Stimulated activated CD4-positive, alpha-beta T cell treated with anti-CD3 and anti-CD28 coated beads, TNF-alpha, amount 100 ng/mL, for 24 hours (primary cell): ENCODE measurements at places on chromosomes 13 and 19.

DNA sequence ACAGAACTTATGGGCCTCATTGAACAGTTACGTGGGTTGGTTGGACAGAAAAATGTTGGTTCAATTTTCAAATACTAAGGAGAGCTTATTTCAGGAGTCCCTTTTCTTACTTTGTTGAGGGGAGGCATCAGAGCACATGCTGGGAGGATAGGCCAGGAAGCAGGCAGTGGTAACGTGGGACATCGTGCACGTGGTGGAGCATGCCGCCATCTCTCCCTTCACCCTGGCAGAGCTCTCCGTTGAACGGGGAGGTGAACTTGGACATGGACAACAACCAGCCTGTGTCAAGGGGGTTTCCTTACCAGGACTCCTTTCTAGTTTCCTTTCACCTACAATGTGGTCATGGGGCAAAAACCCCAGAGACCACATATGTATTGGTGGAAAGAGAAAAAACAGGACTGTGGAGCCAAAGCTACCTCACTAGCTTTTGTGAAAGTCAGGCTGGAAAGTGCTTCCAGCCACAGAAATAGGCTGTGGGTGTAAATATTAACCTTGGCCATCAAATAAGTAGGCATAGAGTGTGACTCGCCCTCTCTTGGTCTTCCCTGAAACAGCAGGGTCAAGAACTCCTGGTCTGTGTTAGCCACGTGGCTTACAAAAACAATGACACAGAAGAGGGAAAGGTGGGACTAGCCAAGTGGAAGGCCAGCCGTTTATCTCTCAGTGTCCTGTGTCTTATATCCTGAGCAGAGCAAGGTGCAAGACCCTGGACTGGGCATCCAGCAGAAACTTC lies 14.4 kb downstream of the MICOS13 start:
- DNase-seq: no peak

DNA sequence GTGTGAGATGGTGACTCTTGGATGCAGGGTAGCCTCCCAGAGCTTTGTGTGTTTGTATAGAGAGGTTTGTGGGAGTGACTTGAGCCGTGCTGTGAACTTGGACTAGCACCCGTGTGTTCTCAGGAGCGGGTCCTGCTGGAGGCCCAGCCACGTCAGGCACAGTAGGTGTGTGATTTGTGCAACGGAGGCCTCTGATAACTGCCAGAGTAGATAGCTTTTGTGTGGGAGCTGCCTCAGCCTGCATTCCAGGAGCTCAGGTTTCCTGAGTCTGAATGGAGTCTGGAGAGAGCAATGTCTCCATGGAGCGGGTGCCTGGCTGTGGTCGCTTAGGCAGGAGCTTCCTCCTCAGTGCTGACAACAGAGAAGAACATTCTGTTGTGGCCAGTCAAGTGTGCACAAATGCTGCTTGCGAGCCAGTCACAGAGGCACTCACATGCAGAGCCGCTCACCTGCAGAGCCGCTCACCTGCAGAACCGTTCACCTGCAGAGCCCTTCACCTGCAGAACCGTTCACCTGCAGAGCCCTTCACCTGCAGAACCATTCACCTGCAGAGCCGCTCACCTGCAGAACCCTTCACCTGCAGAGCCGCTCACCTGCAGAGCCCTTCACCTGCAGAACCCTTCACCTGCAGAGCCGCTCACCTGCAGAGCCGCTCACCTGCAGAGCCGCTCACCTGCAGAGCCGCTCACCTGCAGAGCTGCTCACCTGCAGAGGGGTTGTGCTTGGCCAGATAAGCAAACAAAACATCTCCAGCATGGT lies 32.6 kb downstream of the TFDP1 start:
- no peak for DNase-seq

GRCh38 chr19:32674153-32674930 lies 638 bp downstream of the ANKRD27 start:
- DNase-seq: no peak

GRCh38 chr19:1038978-1039645 lies 795 bp upstream of the ABCA7 start:
- DNase-seq: no peak

- no peak for DNase-seq
Observed at GRCh38 chr13:75870397-75870903, 234.3 kb downstream of the LMO7 start.

GRCh38 chr13:48402325-48402932 lies 10.5 kb downstream of the LPAR6 start:
- no peak for DNase-seq

- DNase-seq: no peak
Observed at GRCh38 chr13:88802886-88803285, 1131.7 kb downstream of the SLITRK5 start.

GRCh38 chr13:28337166-28338005 lies 157.5 kb downstream of the FLT1 start:
- DNase-seq: no peak

DNA sequence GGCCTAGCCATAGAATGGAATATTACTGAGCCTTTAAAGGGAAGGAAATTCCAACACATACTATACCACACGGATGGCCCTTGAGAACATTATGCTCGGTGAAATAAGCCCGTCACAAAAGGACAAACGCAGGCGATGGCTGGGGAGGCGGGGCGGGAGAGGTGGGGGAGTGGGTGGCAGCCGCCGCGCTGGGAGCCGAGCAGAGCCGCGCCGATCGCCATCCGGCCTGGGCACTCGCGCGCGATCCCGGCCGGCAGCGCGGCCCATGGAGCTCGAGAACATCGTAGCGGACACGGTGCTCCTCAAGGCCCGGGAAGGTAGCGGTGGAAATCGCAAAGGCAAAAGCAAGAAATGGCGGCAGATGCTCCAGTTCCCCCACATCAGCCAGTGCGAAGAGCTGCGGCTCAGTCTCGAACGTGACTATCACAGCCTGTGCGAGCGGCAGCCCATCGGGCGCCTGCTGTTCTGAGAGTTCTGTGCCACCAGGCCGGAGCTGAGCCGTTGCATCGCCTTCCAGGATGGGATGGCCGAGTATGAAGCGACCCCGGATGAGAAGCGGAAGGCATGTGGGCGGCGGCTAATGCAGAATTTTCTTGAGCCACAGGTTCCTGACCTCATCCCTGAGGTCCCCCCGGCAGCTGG lies 140.1 kb downstream of the ZDHHC20 start:
- no peak for DNase-seq

DNA sequence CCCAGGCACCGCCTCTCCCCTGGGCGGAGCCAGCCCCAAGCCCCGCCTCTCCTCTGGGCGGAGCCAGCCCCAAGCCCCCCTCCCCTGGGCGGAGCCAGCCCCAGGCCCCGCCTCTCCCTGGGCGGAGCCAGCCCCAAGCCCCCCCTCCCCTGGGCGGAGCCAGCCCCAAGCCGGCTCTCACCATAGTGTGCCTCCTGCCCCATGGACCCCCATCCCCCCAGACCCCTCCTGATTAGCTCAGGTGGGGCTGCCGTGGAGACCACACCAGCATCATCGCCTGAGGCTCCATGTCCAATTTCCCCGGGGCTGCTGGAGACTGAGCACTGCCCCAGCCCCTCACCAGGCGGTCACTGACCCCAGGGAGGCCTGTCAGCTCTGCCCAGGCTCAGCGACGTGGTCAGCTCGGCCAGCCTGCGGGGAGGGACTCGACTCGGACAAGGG lies 4.2 kb upstream of the MADCAM1 start:
- no peak for DNase-seq

GRCh38 chr19:2793577-2793976 lies 8.3 kb downstream of the THOP1 start:
- no peak for DNase-seq

DNA sequence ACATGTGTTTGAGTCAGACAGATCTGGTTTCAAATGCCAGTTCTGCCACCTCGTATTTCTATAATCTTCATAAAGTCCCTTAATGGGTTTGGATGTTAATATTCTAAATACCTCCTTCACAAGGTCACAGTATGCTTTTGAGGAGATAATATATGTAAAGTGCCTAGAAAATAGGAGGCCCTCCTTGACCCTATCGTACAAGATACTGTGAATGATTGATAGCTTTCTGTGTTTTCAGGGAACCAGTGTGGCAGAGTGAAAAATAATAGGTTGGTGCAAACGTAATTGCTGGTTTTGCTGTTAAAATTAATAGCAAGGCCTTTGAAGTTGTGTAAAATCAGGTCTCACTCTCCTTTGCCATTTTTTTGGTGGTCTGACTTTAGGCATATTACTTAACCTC lies 77.5 kb upstream of the SCEL start:
- no peak for DNase-seq

DNA sequence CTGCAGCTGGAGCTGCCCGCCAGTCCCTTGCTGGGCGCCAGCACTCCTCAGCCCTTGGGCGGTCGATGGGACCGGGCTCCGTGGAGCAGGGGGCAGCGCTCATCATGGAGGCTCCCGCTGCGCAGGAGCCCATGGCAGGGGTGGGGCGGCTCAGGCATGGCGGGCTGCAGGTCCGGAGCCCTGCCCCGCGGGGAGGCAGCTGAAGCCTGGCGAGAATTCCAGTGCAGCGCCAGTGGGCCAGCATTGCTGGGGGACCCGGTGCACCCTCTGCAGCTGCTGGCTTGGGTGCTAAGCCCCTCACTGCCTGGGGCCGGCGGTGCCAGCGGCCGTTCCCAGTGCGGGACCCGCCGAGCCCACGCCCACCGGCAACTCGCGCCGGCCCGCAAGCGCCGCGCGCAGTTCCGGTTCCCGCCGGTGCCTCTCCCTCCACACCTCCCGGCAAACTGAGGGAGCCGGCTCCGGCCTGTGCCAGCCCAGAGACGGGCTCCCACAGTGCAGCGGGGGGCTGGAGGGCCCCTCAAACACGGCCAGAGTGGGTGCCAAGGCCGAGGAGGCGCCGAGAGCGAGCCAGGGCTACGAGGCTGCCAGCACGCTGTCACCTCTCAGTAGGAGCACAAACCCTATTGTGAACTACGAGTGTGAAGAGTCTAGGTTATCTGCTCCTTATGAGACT lies 687.1 kb downstream of the PCDH17 start:
- no peak for DNase-seq

DNA sequence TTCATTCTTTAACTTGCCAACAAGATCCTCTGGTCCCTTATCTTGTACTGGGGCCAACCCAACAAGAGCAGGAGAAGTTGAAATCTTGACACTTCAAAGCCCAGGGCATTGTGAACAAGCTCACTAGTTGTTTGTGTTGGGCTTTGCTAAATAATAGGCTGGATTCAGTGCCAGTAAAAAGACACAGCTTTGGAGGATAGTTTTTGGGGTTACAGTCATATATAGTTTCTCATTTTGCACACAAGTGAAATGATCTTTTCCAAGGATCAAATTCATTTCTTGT lies 30.3 kb upstream of the LRCH1 start:
- DNase-seq: no peak
